ENCODE measurements at places on chromosomes 1 and 21.

DNA sequence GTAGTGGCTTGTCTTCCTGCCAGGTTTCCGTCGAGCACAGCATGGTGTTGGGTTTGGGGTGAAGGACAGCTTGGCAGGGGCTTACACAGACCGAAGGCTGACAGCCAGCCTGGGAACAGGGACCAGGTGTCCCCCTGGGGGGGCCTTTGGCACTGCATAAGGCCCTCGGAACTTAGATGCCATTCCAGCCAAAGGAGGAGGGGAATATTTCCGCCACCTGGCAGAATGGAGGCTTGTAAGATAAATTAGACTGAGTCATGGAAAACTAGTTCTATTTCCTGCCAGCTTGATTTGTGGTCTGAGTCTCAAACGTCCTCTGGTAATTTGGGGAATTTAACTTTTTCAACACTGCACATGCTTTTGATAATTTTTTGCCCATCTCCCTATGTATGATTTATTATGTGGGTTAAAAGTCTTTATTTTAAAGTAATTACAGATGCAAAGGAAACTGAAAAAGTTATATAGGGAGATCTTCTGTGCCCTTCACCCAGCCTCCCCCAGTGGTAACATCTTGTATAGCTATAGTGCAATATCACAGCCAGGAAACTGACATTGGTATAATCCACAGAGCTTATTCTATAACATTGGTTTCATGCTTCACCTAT is 11.5 kb upstream of the TMEM51 start:
- no peak for DNase-seq

GRCh38 chr1:232952514-232953499 is 2.4 kb downstream of the NTPCR start:
- DNase-seq, result peak; percentile 77

DNA sequence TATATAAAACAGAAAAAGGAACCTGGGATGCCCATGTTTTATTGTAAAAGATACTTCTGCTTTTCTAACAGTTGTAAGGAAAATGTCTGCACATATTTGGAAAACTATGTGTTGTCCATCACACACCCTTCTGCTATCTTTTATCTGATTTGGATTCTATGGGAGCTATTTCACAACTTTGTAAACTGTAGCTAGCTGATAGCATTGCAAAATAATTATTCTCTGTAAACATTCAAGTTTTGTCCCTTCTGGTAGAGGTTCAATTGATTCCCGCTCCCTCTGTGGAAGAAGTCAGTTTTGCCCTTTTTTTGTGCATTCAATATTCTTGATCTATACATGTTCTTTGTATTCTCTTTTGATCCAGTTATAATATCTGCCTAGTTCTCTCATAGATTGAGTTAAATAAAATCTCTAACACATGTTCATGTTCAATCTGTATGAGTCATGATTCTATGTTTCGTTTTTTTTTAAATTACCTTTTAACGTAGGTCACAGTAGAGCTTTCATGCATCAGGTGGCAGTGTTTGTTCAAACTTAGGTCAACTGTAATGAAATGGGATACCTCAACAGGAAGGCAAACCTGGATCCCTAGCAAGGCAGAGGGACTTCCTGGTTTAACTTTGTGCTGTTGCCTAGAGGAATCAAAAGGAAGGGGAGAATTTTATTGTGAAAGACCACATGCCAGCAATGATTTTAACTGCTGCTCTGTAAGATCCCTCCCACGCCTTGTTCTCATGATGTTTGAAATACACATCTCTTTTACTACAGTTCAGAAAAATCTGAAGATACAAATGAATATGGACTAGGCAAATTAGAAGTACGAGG is 26.0 kb upstream of the BCL9 start:
- no peak for DNase-seq

GRCh38 chr1:14339288-14339687 is 259.2 kb upstream of the KAZN start:
- DNase-seq, result no peak

All from Karpas-422 (cell line).